Suprapubic skin (tissue), 4 donors: ENCODE measurements at places on chromosomes 3 and 15.
A peak's percentile ranks its signal among the peaks of the same experiment; 100 is the strongest.

GRCh38 chr3:200758-201325 is 4.3 kb downstream of the CHL1 start:
- DNase-seq = no peak

- DNase-seq = no peak
These were observed 560 bp downstream of the ST6GAL1 start for GRCh38 chr3:186930641-186931531.

DNA sequence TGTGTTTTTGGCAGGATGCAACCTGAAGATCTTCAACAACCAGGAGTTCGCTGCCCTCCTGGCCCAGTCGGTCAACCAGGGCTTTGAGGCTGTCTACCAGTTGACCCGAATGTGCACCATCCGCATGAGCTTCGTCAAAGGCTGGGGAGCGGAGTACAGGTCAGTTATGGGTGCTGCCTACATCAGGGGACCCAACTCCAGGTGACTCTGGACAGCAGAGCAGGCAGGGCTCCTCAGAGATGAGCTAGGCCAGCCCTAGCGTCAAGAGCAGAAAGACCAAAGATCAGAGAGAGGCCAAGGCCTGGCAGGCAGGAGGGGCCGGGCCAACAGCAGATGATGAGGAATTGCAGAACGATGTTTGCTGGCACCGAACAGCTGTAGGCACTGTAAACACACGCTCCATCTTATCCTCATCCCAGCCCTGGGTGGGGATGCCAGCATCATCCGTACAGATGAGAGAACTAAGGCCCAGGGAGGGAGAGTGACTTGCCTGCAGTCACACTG is 67.1 kb downstream of the AAGAB start:
- DNase-seq = no peak

DNA sequence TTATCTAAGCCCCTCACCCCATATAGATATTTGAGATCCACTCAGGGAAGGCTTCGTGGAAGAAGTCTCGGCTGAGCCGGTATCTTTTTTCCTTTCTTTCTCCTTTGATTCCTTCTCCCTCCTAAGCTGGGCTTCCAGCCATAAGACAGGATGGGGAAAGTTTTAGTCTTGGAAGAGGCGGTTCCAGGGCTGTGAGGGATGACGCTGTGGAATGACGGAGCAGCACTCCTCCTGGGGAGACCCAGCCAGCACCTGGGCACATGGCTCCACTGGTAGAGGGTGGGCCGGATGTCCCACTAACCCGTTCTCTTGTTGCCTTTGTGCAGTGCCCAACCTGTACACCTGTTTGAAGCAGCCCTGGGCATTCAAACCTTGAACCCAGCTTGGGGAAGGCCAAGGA is 43.2 kb upstream of the FAM107A start:
- no peak for DNase-seq

DNA sequence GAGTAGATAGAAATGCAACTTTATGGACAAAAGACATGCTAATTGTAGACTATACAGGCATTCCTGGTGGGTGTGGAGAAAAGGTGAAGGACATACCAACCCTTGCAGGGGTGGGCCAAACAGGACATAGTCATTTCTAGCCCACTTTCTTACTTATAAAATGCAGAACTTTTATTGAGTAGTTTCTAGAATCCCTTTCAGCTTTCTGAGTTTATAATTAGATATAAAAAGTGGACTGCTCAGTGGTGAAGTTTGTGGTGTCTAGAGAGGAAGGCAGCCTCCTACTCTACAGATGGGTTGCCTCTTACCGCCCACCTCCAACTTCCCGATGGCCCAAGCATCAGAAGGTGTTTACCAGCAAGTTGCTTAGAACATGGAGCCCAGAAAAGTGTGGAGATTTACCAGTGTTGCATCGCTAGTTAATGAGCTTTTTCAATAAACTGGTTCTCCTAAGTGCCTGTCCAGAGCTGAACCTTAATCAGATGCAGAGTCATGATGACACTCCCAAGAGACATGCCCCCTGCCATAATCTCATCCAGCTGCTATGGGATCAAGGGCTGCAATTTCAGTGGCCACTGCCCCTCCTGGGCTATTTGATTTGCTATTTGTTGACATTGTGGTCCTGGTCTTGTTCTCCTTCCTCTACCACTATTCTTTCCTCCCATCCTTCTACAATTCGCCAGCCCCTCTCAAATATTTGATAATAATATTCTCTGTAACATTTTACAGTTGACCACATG is 77.5 kb upstream of the STRIT1 start:
- DNase-seq = no peak

GRCh38 chr3:104523136-104523535 is 843.6 kb upstream of the ALCAM start:
- DNase-seq = no peak

GRCh38 chr3:45181496-45181895 is 35.3 kb upstream of the CDCP1 start:
- no peak for DNase-seq

GRCh38 chr3:196938124-196938523 is 4.2 kb downstream of the NCBP2 start:
- DNase-seq = no peak

DNA sequence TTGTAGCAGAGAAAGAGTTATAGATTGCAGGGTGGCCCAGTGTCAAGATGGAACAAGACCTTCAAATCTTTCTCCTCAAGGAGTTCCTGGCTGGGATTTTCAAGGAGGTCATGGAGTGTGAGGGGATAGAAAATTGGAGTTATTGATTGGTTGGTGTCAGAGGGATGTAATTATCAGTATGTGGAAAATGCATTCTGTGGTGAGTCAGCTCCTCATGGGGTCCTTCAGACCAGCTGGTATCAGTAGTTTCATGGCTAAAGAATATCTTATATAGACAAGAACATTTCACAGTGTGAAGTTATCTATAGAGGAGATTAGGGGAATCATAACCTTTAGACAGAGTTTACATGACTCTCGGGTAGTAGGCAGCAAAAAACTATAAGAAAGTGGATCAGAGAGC is 1114.0 kb upstream of the GBE1 start:
- no peak for DNase-seq

- no peak for DNase-seq
These were observed 378.0 kb downstream of the LSAMP start for GRCh38 chr3:116067326-116067725.

DNA sequence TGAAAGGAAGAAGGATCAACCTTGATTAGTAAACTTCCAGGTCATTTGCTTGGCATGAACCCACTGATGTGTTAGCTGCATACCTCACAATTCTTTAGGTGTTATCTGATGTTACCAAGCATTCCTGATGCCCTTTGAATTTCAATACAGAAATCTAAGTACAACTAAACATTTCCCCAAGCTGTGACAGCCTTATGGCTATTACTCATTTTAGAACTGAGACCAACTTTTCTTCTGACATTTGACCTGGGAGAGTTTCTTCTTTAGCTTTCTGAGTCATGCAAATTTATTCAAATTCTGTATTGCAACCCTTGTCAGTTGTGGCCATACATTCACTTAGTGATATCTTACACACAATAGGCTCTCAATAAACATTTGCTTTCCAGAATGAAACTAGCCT is 124.3 kb downstream of the TIGIT start:
- DNase-seq = no peak

DNA sequence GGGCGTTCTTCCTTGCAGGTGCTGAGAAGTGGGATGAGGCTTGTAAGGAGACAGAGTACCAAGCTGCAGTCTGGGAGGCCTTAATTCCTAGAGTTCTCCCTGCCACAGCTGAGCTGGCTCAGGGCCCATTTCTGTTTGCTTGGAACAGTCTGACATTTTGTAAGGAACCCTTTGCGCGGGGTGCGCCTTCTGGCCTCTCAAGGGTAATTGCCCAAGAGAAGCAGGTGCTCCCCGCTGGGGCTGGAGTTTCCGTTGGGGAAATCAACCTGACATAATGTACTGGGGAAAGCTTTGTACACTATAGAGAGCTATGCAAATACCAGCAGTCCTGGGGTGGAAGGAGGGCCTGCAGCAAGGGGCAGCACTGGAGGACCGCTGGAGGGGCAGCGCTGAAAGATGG is 83.6 kb downstream of the HMG20A start:
- no peak for DNase-seq

GRCh38 chr3:127112796-127113570 is 79.9 kb upstream of the PRR23E start:
- peak; percentile 14 for DNase-seq

- no peak for DNase-seq
These were observed 90.7 kb upstream of the RGMA start for GRCh38 chr15:93179700-93180102.

- no peak for DNase-seq
These were observed 262.6 kb downstream of the MECOM start for GRCh38 chr3:169400874-169401273.

DNA sequence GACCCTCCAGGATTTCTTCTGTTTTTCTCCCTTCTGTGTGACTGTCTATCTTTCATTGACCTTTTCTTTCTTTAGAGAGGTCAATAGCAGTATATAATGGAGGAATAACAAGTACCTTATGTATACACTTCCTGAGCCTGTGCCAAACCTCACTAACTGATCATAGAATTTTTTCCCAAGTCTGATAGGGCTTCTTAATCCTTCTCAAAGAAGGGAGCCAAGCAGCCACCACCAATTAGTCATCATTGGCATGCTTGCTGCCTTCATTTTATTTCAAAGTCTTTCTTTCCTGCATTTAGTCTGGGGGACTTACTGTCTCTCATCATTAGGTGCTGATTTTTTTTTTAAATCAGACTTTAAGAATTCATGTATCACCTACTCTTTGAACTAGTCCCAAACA is 327.0 kb downstream of the FEZF2 start:
- no peak for DNase-seq

GRCh38 chr15:70327328-70327855 is 229.7 kb upstream of the TLE3 start:
- no peak for DNase-seq

- DNase-seq = no peak
These were observed 51.6 kb upstream of the CMTM7 start for GRCh38 chr3:32340039-32340438.

DNA sequence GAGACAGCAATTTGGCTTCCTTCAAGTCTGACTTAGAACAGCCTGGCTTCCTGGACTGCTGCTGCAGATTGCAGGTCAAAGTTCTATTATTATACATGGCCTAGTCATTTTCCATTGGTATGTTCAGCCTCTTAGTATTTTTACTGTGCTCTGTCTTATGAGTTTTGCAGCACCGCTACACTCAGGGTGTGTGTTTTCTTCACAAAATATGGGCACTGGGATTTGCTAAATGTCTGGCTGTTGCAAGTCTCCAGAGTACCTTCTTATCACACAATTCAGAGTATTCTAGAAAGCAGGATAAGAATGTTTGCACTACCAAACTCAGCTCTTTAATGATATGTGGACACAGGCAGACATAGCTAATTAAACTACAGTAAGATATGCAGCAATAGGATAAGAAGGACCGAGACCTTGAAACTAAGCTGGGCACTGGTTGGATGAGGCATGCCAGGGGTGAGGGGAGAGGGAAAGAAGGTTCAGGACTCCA is 203.0 kb upstream of the PDZRN3 start:
- no peak for DNase-seq

GRCh38 chr3:138867996-138868395 is 33.3 kb upstream of the PIK3CB start:
- DNase-seq = no peak

DNA sequence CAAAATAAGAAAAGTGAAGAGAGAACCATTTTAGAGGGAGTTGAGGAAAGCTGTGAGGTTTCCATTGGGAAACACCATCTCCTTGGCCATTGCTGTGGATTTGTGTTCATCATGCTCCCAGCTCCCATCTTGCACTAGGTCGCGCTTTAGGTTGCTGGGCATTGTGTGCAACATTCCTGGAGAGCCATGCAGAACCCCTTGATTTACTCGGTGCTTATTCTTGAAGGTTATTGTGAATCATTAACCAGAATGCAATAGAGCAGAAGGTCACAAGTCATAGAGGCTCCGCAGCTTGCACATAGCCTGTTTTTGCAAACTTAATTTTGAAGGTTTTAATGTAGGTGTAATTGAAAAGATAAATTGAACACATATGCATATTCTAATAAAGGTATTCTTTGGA is 239.2 kb upstream of the IL12A start:
- no peak for DNase-seq

DNA sequence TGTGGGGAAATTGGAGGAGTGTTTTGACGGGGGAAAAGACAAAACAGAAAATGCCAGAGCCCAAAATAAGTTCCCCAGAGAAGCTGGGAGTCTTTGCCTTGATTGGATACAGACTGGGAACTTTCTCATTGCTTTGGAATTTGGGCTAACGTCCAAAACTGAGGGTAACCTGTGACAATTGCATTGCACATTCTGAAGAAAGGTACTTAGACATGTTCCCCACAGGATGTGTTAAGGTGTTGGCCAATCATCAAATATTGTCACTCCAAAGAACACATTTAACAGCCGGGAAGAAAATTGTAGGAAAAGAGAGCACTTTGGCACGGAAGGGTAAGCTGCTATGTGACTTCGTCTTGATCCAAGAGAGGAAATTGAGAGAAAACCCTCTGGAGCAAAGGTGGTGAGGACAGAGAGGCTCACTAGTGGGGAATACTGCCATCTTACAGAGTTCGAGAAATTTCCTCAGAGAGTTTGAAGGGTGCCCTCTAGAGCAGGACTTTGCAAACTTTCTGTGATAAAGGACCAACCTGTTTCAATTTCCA is 619.5 kb upstream of the TBL1XR1 start:
- no peak for DNase-seq

- DNase-seq = no peak
These were observed 84.1 kb downstream of the DHX36 start for GRCh38 chr3:154240235-154240634.

DNA sequence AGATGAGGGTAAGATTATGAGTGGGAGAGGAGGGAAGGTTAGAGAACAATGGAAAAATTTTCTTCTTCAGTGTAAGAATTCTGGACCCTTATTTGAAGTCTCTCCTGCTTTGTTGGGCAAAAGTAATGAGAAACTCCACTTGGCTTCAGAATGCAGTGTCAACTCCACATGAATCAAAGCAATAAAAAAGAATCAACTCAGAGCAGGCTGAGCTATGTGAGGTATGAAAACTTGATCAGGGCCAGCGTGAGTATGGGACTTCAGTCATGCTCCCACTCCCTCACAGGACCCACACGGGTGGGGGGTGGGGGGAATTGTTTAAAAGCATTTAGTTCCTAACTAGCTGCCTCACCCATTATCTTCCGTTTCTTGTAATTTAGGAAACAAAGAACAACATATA is 502.2 kb downstream of the PDCD6IP start:
- DNase-seq = no peak

GRCh38 chr3:124656531-124656930 is 73.7 kb upstream of the UMPS start:
- no peak for DNase-seq

DNA sequence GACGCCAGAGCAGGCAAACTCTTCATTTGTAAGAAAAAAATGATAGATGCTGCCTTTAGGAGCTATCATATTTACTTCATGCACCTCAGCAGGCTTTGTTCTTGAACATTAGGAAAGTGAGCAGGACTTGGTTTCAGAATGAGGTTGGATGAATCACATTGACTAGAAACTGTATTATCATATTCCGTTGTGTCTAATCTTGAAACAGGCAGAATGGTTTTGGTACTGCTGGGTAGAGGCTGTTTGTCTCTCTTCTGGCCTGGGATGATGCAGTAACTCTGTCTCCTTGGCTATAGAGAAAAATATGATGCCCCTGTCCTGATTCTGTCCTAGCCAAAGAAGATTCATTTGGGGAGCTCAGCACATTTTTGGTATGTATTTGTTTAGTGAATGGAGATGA is 344.2 kb upstream of the GRM7 start:
- DNase-seq = no peak

- DNase-seq = no peak
These were observed 27.6 kb upstream of the NRROS start for GRCh38 chr3:196611761-196612483.

GRCh38 chr15:98874773-98875172 is 132.8 kb downstream of the PGPEP1L start:
- no peak for DNase-seq

GRCh38 chr3:172094621-172095557 is 55.5 kb downstream of the FNDC3B start:
- DNase-seq = no peak
